ENCODE measurements at places on chromosomes 16 and 17.

DNA sequence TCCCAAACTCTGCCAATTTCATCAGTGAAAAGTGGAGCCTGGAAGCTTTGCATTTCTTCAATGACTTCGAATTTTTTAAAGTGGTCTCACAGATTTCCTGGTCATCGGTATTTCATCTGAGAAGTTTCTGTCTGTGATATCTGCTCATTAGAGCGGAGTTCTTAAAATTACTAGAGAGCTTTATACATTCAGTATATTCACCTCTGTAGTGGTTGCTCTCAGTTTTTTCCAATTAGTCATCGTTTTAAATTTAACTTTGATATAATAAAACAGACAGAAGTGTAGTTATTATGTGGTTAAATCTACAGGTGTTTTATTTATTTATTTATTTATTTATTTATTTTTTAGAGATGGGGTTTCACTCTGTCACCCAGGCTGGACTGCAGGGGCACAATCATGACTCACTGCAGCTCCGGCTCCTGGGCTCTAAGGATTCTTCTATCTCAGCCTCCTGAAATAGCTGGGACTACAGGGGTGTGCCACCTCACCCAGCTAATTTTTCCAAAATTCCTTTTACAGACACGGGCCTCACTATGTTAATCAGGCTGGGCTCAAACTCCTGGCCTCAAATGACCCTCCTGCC, 16.0 kb downstream of the ARHGAP17 start:
- DNase-seq, result no peak

DNA sequence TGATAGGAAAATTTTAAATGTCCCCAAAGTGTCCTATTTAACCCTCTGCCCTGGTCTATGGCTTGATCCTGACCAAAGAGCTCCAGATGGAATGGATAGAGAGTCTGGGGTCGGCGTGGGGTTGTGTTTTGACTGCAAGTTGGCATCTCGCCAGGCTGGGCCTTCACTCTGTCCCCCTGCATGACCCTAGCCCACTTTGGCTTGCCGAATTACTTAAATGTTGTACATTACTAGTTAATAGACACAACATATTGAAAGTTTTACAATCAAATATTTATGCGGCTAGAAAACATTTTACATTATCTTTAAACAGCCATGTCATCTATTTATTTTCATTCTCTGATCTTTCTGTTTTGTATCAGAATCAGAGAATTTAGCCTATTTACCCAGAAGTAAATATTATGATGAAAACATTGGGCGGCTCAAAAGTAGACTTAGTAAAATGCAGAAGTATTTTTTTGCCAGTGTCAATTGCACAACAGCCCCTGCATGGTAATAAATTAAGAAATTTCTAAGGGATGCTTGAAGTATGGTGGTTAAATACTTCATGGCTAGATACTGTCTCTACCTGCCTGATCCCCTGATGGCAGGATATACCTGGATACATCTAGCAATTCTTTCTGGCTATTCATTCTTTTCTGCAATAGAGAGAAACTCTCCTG, 18.8 kb upstream of the MYOCD start:
- no peak for DNase-seq

- DNase-seq, result no peak
Observed at GRCh38 chr16:65547772-65548446, 426.0 kb upstream of the CDH11 start.

DNA sequence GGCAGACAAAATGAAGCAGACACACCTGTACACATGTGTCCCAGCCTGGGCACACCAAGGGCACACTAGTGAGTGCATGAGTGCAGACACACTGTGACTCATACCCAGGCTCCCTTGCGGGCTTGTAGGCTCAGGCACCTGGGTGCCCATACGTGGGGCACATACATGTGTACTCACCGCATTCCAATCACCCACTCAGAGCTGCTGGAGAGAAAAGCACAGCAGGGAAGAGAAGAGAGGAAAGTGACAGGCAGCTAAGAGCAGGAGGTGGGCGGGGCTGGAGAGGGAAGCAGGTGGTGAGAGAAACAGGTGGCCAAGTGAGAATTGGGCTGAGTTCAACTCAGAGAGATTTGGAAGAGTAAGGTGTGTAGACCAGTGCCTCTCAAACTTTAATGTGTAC, 54.0 kb downstream of the TMEM132E start:
- no peak for DNase-seq

GRCh38 chr16:61770301-61770700, 265.9 kb downstream of the CDH8 start:
- no peak for DNase-seq

All from CD4-positive, alpha-beta T cell treated with Interleukin-6 at 100 ng/mL for 8 hours (primary cell).